H9 (cell line): ENCODE measurements at places on chromosomes 3 and 15.

GRCh38 chr3:126415661-126416591 lies 21.2 kb downstream of the CFAP100 start:
- no peak for DNase-seq

DNA sequence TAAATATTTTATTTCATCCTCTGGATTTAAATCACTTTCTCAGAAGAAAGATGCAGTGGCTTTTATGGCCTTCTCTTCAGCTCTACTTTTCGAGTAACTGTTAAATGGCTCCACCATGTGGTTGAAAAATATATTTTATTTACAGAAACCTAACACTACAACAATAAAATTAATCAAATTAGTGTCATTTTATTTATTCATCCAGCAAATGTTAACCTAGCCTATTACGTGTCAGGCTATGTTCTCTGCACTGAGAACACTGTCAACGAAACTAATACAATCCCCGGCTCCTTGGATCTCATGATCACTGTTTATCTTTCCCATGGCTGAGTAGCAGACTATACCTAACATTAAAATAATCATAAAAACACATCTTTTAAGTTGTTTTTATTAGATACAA lies 148.0 kb upstream of the OSTN start:
- no peak for DNase-seq

- no peak for DNase-seq
Measured at GRCh38 chr15:71431343-71432336, 316.4 kb downstream of the THSD4 start.

- DNase-seq, result no peak
Measured at GRCh38 chr3:124829819-124830554, 57.2 kb downstream of the ITGB5 start.

DNA sequence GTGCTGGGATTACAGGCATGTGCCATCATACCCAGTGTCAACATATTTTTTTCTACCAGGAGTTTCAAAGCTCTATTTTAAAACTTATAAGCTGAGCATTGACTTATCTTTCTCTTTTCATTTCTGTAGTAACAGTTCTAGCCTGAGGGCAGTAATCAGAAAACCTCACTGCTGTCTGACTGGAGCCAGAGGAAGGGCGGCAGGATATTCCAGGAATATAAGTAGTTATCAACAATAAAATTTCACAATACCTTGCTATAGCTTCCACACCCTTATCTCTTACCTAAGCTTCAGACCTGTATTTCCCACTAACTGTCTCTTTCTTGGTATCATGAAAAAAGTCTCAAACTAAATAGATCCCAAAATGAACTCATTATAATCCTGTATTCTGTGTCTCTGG lies 5.1 kb upstream of the NEDD4 start:
- no peak for DNase-seq
